ENCODE measurements at places on chromosomes 6 and 20.

DNA sequence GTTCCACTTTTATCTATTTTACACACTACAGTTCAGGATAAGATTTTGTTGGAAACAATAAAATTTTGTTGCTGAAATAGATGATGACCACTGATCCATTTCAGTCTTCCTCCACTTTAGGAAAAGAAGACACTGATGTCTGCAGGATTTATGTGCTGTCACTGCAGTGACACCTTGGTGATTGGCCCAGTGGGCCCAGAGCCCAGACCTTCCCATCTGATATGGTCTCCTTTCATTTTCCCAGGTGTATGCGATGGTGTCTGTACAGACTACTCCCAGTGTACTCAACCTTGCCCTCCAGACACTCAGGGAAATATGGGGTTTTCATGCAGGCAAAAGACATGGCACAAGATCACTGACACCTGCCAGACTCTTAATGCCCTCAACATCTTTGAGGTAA, 19.6 kb upstream of the ADGRF4 start:
- no peak for DNase-seq

- no peak for DNase-seq
Observed at GRCh38 chr20:54065601-54066038, 4.8 kb downstream of the BCAS1 start.

DNA sequence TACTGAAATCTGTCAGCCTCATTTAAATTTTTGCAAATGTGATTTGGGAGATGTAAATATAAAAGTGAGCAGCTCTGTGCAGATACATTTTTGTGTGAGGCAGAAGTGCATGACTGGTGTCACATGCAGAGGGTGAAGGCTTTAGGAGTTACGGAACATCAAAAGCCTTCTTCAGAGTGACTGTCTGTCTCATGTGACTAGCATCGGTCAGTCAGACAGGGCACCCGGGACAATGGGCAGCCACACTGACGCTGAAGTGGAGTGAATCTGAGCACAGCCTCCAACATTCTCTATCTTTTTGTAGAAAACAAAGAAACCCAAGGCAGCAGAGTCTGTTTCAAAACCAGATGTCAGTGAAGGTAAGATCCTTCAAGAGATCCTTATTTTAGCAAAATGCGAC, 7.9 kb upstream of the FAM209A start:
- no peak for DNase-seq

DNA sequence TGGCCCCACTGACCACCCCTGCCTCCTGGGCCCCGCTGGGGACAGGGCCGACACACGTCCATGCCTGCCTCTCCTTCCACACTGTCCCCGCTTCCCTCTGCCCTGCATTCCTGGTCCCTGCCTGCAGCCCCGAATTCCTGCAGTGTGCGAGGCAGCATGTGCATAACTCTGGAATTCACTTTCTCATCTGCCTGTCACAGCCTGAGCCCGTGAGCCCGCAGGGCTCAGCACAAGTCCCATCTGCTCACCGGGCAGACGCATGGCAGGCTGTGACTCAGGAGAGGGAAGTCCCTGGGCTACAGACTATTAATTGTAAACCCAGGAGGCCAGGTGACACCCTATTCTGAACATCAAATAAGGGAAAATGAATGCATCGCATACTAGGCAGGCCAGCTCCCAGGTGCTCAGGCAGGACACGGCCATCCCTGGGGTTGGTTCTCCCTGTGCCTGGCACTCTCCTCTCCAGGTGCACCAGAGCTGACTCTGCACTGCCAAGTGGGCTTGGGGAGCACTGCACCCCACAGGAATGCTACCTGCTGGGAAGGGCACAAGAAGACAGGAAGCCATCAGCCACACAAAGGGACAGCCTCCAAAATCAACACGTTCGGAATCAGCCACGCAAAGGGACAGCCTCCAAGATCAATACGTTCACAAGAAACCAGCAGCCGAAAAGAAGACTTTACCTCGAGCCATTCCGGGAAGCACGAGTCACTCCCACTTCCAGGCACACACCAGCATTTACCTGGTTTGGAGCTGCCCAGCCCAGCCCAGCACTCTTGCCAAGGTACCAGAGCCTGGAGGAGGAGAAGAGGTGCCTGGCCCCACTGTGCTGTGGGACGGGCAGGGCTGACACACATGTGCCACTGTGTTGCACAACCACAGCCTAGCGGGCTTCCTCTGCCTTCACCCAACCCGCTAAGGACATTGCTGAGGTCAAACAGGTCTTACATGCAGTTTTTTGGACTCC, 65.9 kb downstream of the DLL1 start:
- no peak for DNase-seq
